KBM-7 (cell line): ENCODE measurements at places on chromosomes 3 and 15.

DNA sequence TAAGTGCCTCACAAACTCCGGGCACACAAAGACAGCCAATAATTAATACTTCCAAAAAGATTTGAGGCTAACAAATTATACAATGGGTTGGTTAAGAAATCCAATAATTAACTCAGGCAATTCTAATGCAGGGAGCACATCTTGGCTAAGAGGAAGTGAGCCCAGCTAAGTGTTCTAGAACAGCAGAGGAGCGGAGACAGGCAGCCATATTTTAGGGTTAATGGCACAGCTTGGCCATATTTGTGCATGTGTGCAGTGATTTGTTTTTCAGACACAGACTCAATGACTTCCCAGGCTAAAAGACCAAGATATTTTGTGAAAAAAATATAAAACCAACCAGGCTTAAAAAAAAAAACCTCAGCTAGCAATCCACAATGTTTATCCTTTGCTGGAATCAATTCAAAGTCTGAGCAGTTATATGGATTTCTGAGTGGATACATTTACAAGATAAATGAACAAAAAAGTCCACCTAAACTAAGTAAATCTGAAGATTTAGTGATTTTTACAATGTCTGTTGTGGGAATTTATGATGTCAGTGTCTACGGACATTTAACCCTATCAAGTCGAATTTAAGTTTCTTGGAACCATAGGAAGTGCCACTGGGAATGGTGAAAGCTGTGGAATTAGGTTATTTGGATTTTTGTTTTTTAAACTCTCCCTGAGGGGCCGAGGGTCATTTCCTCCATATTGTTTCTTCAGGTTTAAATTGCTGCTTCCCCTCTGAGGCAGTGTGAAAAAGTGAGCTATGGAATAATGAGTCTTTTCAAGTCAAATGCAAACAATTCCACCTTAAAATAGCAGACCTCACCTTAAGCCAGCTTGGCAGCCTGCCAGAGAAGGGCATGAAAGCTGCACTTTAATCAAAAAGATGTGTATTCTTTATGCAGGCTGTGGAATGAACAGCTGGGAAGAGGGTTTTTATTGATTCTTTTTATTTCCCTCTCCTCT lies 413.7 kb upstream of the TBL1XR1 start:
- DNase-seq: no peak

DNA sequence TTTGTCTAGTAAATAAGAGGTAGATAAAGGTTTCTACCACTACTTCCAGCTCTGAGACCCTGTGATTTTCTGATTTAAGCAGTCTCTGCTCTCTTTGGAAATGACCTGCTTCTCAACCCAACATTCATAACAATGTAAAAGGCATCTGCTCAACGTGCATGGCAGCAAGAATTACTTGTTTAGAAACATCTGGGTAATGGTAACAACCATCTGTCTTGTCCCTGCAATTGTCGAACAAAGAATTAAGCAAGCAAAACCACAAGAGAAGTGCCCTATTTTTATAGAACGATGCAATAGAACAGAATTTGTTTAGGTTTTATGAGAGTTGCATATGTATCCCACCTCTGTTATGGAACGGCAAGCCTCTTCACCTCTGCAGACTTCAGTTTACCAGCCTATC lies 7.1 kb upstream of the FSIP1 start:
- no peak for DNase-seq

DNA sequence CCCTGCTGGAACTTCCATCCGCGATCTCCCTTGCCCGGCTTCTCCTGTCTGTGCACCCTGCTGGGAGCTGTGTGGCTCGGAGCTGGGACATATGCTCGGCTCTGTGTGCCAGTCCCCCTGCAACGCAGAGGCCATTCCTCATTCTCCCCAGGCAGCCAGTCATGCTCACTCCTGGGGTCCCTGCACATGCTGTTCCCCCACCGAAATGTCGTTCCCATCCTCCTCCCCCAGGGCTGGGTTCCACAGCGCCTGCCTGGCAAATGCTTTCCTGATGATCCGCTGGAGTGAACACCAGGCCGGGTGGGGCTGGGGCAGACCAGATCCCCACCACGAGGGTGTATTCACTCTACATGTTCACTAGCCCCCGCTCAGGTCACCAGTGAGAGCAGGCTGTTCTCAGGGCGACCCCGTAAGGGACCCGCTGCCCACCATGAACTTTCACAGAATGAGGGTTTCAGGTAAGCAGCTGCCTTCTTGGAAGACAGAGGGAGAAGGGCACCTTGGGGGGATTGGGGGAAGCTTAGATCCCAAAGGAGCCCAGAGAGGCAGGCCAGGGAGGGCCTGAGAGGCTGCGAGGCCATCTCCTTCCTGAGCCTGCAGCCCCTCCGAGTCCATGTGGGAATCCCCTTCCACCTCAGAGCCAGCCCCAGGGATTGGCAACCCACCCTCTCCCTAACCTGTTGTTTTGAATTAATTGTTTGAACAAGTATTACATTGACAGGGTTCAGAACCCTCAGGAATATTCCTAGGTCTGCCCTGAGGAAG lies 88.7 kb upstream of the IQSEC1 start:
- DNase-seq: no peak

DNA sequence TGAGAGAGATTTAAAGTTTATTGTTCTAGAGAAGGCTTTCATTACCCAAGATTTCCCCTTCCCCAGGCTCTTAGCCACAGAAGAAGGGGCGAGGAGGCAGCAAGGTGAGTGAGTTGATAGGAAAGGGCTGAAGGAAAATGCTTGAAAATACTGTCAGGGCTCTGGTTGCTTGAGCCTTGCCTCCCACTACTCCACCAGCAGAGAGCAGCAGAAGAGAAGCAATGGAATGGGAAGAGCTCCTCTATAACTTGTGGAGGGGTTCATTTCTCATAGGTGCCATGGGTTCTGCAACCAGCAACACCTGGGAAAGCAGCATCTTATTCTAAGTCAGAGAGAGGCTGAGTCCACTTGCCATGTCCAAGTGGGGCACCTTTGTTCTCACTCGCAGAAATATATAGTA lies 184.0 kb upstream of the CNTN6 start:
- DNase-seq: no peak

- no peak for DNase-seq
These were observed 5.4 kb downstream of the PARL start for GRCh38 chr3:183879243-183879642.

- no peak for DNase-seq
These were observed 46.0 kb upstream of the GLCE start for GRCh38 chr15:69114331-69114928.
